ENCODE measurements at places on chromosomes 3 and 15.
A peak's percentile ranks its signal among the peaks of the same experiment; 100 is the strongest.

GRCh38 chr3:58116161-58116955 lies 94.4 kb downstream of the DNASE1L3 start:
- DNase-seq: no peak

DNA sequence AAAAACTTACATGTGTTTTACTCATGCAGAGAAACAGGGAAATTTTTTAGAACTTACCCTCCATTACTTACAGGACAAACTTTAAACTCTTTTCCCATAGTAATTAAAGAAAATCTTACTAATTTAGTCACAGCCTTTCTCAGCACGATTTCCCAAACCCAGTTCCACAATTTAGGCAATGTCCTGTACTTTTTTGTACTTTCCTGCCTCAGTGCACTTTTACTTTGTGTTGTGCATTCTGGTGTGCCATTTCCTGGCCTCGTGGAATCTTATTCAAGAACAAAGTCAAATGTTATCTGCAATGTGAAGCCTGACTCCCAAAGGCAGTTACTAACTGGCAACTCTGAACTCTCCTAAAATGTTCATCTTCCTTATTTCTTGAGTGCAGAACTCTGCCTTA lies 1.9 kb downstream of the SLC33A1 start:
- DNase-seq: peak; percentile 10

DNA sequence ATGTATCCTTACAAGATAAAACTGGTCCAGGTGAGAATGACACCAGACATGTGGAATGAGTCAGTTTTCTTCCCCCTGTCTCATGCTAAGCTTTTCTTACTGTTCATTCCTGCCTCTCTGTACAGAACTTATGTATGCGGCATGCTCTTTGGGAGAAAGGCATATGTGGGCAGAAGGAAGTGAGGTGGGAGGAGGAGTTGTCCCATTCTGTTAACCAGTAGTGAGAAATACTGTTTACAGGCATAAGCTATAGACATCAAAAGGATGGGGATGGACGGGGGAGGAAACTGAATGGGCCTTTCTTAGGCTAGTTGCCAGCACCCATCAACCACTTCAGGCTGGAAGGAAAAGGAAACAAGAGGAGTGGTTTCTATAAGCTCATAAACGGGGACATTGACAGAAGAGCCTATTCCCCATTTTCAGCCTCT lies 143.6 kb upstream of the BHLHE40 start:
- DNase-seq: no peak

DNA sequence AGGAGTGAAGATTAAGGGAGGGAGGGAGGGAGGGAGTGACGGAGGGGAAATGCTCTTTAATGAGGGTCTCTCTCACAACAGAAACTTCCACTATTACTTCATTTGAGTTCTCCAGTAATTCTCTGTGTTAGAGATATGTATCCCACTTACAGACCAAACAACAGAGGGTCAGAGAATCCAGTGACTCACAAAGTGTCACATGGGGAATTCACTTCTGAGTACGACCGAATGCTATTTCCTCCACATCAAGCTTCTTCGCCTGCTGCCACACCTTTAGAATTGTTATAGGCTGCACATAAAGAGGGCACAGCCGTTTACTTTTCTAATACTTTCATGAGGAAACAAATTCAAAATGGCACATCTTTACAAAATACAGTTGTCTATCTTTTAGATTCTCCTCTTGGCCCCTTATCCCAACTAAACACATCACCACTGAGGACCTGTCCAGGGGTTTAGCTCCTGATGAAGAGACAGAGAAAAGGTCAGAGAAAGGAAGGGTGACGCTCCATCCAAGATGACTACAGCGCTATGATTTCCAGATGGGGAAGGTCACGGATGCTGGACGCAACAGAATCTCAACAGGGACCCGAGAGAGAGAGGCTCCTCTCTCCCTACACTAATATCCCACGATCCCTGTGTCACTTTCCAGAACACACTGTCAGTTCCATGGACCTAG lies 119.0 kb downstream of the XXYLT1 start:
- peak; percentile 86 for DNase-seq

- no peak for DNase-seq
These were observed 159.0 kb downstream of the NLGN1 start for GRCh38 chr3:173556546-173556945.

- DNase-seq: peak; percentile 62
These were observed 390.4 kb downstream of the ZBTB20 start for GRCh38 chr3:114756506-114757279.

- DNase-seq: no peak
These were observed 404.4 kb upstream of the NECTIN3 start for GRCh38 chr3:110667216-110667615.

DNA sequence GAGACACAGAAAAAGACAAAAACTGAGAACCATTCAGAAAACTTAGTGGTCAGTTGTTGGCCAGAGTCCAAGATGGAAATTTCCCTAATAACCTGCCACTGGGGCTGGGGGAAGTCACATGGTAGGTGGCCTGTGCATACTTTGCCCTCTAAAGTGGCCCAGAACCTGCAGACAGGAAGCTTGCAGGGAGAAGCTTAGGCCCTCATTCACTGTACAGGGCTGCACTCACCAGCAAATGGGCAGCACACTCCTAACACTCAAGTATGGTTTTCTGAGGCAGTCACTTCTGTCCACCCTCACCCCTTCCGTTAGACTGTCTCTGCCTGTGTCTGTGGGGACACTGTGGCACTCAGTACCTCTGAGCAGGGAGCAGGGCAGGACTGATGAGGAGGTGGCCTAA lies 14.5 kb upstream of the RNU6-1 start:
- DNase-seq: no peak

- no peak for DNase-seq
These were observed 433 bp upstream of the MITF start for GRCh38 chr3:69738859-69739203.

DNA sequence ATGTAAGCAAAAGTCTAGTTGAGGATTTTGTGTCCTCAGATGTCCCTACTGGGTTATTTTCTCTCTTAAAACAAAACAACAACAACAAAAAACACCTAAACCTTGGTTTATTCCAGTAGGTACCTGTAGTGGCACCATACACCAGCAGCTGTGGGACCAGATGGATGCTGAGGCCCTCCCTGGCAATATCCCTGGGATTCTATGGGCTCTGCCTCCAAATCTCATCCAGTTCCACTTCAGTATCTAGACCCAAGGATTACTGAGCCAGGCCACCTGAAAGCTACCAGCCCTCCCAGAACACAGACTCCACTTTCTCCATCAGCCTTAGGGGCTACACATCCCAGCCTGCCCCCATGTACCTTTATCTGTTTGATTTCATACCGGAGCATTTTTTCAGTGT lies 1.7 kb downstream of the TIMP4 start:
- no peak for DNase-seq

GRCh38 chr15:37758412-37758811 lies 176.0 kb upstream of the TMCO5A start:
- no peak for DNase-seq

GRCh38 chr3:64539451-64540196 lies 148.2 kb downstream of the ADAMTS9 start:
- peak; percentile 29 for DNase-seq

All from EH (cell line).